ENCODE measurements at places on chromosomes 1 and 21.

DNA sequence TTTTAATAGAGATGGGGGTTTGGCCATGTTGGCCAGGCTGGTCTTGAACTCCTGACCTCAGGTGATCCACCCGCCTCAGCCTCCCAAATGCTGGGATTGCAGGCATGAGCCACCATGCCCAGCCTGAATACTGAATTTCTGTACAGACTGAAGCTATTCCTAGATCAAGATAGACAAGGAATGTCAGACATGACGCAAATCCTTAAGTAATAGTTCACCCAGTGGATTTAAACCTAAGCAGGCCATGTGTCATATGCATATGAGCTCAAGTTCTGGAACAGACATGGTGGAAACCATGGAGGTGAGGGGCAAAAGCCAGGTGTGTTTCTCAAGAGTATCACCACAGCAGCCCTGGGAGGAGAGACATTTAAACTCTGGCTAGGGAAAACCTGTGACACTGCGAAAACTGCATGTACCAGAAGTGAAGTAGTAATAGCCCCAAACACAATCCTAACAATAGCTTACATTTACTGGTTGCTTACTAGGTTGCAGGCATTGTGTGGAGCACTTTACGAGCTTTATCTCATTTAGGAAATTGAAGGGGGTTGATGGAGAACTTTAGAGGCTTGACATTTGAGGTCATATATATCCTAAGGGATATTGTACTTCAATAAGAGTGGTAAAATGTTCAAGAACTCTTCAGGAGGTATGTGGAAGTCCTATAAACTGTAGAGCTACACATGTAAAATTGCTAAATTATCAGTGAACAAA is 31.7 kb upstream of the MAN1A2 start:
- DNase-seq = no peak

GRCh38 chr1:33624261-33624990 is 152.0 kb downstream of the ZSCAN20 start:
- DNase-seq = no peak

DNA sequence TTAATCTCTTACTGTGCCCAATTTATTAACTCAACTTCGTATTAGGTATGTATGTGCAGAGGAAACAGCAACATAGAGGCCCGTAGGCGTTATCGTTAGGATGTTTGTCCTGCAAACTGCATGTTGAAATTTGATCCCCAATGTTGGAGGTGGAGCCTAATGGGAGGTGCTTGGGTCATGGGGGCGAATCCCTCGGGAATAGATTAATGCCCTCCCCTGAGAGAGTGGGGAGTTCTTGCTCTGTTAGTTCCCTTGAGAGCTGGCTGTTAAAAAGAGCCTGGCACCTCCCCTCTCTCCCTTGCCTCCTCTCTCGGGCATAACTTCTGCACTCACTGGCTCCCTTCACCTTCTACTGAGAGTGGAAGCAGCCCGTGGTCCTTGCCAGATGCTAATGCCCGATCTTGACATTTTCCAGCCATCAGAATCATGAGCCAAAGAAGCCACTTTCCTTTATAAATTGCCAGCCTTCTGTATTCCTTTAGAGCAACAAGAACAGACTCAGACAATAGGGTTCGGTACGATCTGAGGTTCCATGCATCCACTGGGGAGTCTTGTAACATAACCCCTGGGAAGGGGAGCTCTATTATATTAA is 149.0 kb upstream of the RAB4A start:
- no peak for DNase-seq

- peak; percentile 79 for DNase-seq
These were observed 85.5 kb downstream of the CLIC4 start for GRCh38 chr1:24830680-24831272.

DNA sequence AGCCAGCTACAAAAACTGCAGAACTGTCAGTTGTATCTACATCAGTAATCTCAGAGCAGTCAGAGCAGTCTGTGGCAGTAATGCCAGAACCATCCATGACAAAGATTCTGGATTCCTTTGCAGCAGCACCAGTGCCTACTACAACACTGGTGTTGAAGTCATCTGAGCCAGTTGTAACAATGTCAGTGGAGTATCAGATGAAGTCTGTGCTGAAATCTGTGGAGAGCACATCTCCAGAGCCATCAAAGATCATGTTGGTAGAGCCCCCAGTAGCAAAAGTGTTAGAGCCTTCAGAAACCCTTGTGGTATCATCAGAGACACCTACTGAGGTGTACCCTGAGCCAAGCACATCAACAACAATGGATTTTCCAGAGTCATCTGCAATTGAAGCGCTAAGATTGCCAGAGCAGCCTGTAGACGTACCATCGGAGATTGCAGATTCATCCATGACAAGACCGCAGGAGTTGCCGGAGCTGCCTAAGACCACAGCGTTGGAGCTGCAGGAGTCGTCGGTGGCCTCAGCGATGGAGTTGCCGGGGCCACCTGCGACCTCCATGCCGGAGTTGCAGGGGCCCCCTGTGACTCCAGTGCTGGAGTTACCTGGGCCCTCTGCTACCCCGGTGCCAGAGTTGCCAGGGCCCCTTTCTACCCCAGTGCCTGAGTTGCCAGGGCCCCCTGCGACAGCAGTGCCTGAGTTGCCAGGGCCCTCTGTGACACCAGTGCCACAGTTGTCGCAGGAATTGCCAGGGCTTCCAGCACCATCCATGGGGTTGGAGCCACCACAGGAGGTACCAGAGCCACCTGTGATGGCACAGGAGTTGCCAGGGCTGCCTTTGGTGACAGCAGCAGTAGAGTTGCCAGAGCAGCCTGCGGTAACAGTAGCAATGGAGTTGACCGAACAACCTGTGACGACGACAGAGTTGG is 7.3 kb downstream of the SON start:
- DNase-seq = no peak

- DNase-seq = peak; percentile 17
These were observed 104.7 kb downstream of the HLCS start for GRCh38 chr21:36861595-36862323.

GRCh38 chr1:154344977-154345837 is 19.9 kb downstream of the ATP8B2 start:
- no peak for DNase-seq

- DNase-seq = no peak
These were observed 10.1 kb downstream of the ZZZ3 start for GRCh38 chr1:77672374-77672773.

- no peak for DNase-seq
These were observed 70.9 kb downstream of the RERE start for GRCh38 chr1:8746554-8746953.

DNA sequence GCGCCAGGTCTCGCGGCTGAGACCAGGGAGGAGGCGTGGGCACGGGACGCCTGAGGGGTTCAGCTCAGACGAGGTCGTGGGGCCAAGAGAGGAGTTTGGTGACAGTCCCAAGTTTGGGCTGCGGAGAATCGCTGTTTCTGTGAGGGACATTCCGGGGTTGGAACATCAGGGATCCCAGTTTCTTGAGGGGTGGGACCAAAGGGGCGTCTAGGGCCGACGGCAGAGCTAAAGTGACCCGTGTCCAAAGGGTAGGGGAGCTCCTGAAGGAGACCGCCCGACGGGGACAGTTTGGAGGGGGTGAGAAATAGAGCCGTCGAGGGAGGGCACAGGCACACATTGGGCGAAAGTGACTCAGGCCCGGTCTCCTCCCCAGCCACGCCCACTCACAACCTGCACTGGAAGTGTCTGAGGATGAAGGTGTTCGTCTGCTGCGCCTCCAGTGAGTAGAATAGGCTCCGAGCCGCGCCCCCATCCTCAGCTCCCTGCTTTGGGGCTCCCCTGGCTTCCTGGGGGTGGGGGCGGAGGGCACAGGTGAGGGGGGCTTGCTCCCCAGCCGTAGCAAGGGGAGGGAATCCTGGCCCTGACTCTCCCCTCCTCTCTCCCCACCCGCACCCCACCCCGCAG is 7.0 kb downstream of the EFNA3 start:
- DNase-seq = peak; percentile 77

DNA sequence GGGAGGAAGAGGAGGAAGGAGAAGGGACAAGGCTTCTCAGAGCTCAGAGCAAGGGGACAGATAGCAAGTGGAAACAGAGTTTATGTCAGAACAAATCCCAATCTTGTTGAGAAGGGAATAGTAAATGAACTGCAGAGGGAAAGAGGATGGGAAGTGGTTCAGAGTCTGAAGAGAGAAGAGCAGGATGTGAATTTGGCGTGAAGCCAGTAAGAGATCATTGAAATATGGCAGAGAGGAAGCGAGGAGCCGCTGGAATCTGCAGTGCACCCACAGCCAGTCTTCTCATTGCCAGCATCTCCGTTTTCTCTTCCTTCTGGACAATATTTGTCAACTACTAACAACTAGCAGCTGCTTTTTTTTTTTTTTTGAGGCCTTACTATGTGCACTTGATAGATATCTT is 19.1 kb downstream of the OLFML3 start:
- DNase-seq = no peak

DNA sequence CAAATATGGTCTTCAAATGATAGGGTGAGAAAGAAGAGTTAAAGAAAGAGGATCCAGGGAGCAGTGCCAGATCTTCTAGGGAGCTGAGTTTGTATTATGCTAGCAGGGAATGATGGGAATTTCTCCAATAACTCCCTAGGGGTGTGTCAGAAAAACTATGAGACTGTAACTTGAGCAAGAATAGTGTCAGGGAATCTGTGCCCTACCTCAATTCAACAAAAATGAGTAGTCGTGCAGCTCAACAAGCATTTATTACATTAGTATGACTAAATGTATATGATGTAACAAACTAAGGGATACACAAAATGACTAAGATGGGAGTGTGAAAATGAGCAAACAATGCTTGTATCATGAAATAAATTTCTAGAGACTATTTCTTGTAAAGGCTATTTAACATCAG is 24.2 kb downstream of the SPAG17 start:
- DNase-seq = no peak
